HS-5 (cell line): ENCODE measurements at places on chromosomes 5 and 9.
A peak's percentile ranks its signal among the peaks of the same experiment; 100 is the strongest.

DNA sequence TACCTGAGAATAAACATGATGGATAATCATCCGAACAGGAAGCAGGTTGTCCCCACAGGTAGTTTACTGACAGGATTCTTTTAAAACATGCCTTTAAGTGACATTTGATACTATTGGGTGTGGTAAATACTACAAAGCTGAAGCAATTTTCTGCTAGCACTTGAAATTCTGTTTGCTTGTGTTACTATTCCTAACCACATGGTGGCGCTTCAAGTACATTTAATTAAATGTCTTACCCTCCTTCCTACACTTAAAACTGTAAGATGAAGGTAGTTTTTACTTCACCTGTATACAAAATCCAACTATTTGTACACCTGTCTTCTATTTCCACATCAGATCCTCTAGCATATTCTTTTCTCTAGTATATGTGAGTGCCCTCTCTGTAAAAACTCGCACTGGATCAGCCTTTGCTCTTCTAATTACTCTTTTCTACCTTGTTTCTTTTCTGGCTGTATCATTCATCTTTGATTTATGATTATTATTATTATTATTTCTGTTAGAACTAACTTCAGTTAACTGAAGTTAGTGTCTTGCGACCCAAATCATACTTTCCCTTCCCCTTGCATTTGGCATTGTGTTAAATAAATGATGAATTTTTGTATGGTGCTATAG, 18.4 kb downstream of the SLC25A46 start:
- no peak for DNase-seq

GRCh38 chr9:114908805-114909448, 21.5 kb downstream of the TNFSF8 start:
- no peak for DNase-seq

GRCh38 chr9:108016446-108016845, 526.9 kb upstream of the KLF4 start:
- DNase-seq = no peak

DNA sequence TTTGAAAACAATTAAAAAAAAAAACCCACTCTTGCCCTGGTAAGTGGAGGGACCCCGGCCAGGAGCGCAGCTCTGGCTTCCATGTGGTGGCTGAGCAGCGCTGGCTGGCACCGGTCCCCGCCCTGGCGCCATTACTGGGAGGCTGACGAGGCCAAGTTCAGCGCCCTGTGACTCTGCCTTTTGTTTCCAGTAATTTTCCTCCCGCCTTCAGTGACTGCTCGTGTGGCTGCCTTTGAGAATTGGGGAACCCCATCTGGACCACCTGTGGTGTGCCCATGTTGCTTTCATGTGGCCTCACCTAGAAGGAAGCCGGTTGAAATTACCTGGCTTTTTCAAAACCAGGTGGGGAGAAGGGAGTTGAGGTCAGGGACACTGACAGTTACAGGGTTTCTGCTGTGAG, 136.1 kb downstream of the GAPVD1 start:
- DNase-seq = no peak

GRCh38 chr5:56290378-56291078, 57.4 kb upstream of the ANKRD55 start:
- DNase-seq = no peak

- no peak for DNase-seq
Observed at GRCh38 chr5:147290261-147290660, 55.4 kb downstream of the STK32A start.

DNA sequence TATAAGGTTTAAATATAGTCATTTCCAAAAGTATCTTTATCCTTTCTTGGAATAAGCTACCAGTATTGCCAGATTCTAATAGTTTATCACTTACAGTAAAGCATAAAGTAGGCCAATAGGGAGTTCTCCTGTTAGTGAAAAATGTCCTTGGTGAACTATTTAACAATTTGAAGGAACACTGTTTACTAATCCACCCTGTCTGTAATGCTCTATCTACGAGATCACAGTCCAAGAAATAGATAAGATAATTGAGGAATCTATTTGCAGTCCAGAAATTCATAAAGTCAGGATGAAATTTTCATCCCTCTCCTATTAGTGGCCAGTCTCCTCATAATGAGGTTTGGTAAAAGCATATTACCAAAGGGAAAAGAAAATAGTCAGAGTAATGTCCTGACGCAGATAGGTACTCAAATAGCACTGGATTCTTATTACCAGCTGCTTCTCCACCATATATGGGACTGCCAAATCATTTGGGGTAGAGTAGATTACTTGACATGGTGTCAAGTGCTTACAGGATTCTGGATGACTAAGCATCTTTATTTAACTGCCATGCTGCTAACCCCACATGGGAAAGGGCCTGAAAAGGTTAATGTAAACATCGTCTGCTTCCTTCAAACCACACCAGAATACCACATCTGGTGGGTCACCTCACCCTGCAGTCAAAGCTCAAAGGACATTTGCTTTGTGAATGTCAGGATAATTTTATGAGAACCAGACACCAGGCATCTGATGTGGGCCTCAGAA, 808.1 kb downstream of the EFNA5 start:
- no peak for DNase-seq

- DNase-seq = no peak
Observed at GRCh38 chr9:79671558-79671957, 99.8 kb downstream of the TLE4 start.

DNA sequence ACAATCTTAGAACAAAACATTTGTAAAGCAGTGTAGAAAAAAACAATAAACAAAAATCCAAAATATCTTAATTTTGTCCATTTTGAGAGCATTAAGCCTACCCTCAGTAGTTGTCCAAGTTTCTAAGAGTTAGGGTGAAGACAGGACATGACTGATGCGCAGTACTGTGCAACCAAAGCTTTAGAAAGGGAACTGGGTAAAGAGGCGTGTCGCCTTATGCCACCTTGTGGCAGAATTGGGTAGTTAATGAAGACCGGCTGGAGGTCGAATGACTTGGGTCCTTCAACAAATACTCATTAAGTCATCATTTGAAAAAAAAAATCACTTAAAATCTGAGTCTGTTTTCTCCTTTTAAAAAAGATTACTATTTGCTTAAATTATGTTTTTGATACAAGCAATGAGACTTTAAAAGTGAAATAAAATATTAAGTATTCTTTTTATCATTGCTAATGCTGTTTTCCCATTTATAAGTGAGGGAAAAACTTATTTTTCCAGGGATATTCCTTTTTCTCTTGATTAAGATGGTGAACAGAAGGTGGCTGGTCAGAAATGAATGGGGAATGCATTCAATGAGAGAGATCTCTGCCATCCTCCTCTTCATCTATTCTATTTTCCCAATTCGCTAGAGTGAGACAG, 3.5 kb upstream of the RNF20 start:
- DNase-seq = no peak

- DNase-seq = peak; percentile 71
Observed at GRCh38 chr5:38719916-38720315, 125.9 kb upstream of the OSMR start.

DNA sequence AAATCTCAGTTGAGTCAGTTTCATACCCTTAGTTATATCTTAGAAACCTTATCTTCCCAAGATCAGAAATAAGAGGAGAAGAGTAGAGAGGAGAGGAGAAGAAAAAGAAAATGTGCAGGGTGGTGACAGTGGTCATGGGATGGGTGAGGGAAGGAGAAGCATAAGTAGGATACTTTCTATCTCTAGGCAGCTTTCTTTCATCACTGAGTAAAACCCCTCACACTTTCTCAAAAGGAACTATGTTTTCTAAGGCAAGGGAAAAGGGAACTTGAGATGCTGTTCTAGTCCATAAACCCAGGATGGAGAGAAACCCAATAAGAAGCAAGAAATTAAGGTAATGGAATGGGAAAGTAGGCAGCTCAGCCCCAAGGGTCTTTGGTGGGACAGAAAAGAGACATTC, 225.3 kb downstream of the MCTP1 start:
- DNase-seq = no peak

DNA sequence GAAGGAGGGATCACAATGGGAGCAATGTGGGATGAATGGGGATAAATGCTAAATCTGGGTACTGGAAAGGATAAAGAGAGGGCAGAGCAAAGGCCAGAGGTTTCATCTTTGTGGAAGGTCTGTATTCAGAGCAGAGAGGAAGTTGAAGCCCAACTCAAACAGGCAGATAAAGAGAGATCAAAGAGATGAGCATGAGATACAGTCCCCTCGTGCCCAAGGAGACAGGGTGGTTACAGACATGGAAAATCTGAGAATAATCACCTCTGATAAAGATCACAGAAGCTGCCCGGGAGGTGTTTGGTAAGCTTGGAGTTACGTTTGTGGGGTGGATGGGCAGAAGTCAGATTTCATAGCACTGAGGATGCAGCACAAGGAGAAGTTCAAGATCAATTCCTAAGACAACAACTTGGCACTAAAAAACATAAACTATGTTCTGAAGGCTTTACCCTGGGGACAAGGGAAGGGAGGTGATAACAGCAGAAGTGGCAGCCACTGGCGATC, 459 bp upstream of the ERAP2 start:
- no peak for DNase-seq

GRCh38 chr9:20640331-20641187, 18.3 kb upstream of the MLLT3 start:
- no peak for DNase-seq
